Ascending aorta (tissue), 2 donors: ENCODE measurements at places on chromosomes 7 and 10. TPM values are rescaled to one million over a fixed set of nuclear protein-coding genes. Genes with fewer than 3 reads are reported as not detected.

MMP21 gene
- total RNA-seq: not detected

VGF gene
- not detected for total RNA-seq

CFTR gene
- 0.21 TPM for total RNA-seq

CLDN15 gene
- 27.7 TPM for total RNA-seq

SYT15 gene
- total RNA-seq: 50.9 TPM

LIPJ gene
- total RNA-seq: not detected

CALML3 gene
- not detected for total RNA-seq

ANKRD61 gene
- not detected for total RNA-seq

GPR15LG gene
- total RNA-seq: not detected

SOSTDC1 gene
- not detected for total RNA-seq

CHAT gene
- not detected for total RNA-seq

IGF2BP3 gene
- total RNA-seq: not detected
